Stimulated activated CD4-positive, alpha-beta T cell treated with anti-CD3 and anti-CD28 coated beads, Interleukin-4, amount 100 ng/mL, for 24 hours (primary cell): ENCODE measurements at places on chromosomes 2 and 18.

DNA sequence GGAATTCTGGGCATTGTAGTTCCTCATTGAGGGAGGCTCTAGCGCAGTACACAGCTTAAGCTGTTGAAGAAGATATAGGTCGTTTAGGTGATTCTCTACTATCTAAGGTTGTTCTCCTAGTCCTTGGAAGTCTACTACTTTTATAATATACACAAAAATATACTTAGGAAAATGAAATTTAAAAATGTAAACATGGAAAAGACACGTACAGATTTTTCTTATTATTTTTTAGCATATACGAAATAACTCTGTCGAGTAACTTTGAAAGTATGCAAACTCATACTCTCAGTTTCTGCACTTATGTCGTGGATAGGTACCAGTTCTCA lies 272 bp upstream of the FASTKD1 start:
- no peak for DNase-seq

DNA sequence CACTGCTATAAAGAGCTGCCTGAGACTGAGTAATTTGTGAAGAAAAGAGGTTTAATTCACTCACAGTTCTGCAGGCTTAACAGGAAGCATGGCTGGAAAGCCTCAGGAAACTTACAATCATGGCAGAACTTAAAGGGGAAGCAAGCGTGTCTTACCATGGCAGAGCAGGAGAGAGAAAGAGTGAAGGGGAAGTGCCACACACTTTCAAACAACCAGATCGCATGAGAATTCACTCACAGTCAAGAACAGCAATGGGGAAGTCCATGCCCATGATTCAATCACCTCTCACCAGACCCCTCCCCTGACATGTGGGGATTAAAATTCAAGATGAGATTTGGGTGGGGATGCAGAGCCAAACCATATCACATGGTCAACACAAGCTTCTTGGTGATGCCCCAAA lies 34.7 kb upstream of the CDK5R2 start:
- DNase-seq, result no peak

DNA sequence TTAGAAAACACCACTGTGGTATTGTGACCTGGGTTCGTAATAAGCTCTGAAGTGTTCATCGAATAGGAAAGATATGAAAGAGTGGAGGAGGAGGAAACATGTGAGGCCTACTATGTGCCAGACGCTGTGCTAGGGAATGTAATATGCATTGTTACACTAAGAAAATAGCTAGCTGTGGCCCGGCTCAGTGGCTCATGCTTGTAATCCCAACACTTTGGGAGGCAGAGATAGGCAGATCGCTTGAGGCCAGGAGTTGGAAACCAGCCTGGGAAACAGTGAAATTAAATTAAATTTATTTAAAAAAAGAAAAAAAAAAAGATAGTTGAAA lies 49.2 kb upstream of the ZNF397 start:
- no peak for DNase-seq

DNA sequence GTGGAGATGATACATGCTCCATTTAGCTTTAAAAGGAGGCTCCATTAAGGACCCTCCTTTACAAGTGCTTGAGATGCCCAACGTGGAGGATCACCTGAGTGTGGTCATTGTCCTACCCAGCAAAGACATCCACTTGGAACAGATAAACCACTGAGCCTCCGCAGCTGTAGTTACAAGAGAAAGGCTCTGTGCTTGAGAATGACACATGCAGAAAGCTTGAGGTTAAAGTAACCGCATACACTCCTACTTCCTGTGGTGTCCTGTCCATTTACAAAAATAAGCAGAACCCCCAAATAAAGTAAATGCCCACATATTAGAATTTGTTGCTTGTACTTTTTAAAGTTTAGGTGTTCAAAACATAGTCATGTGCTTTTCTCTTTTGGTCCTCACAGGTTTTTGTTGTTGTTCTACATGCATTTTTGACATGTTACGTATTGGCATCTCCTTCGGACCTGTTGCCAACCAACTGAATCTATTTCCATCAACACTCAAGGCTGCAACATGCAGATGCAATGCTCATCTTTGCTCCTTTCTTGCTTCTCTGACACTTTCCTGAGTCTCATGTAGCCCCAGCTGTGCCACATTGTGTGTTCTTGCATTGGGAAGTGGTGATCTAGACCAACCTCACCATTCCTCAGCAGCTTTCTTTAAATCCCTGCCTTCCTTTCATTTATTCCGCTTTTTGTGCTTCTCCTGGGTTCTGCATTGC lies 56.0 kb downstream of the SERPINB7 start:
- DNase-seq, result no peak

DNA sequence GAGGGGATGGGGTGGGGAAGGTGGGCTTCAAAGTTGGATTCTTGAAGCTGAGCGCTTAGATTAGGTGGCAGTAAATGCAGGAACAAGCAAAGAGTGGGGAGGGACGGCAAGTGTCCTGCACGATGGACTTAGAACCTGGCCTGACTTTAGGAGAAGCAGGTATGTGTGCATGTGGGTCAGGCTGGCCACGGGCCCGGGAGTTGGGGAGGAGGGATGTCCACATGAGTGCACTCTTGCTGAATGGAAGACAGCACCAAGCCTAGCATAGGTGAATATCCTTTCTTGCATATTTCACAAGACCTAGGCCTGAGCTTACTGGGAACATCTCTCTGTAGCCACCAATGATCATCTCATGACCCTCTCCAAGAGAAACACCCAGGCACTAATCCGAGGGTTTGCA lies 96.1 kb downstream of the DDX1 start:
- no peak for DNase-seq

- no peak for DNase-seq
Measured at GRCh38 chr2:33488715-33489540, 12.5 kb downstream of the RASGRP3 start.

- DNase-seq, result no peak
Measured at GRCh38 chr2:185145316-185146121, 547.2 kb downstream of the ZNF804A start.

GRCh38 chr2:60294901-60295635 lies 258.4 kb downstream of the BCL11A start:
- no peak for DNase-seq

GRCh38 chr2:96197546-96198255 lies 10.9 kb downstream of the STARD7 start:
- DNase-seq, result no peak

GRCh38 chr18:13551841-13552733 lies 174.3 kb downstream of the FAM210A start:
- no peak for DNase-seq

DNA sequence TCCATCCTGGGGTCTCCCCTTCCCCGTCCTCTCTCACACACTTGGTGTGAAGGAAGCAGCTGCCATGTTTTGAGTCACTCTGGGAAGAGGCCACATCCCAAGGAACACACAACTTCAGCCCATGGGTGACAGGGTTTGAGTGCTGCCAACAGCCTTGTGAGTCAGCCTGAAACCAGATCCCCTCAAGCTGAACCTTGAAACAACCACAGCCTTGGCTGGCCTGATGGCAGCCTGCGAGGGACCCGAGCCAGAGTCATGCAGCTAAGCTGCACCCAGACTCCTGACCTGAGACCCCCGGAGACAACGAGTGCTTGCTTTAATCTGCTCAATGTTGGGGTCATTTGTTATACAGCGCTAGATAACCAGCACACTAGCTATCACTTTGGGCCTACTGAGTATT lies 19.3 kb upstream of the MC2R start:
- DNase-seq, result no peak

DNA sequence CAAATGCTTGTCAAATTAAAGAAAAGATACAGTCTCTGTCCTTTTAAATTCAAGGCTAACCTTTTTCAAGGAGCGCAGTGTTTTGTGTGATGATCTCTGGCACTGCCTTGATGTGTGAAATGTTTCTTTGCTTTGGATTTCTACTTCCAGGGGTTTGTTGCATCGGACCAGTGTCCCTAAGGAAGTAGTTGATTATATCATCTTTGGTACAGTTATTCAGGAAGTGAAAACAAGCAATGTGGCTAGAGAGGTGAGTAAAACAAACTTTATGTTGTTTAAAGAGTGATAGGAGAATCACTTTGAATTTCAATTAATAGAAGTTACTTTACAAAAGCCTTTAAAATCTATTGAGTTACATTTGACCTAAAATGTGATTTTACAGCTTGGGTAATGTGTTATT lies 28.8 kb downstream of the HADHB start:
- DNase-seq, result no peak

- no peak for DNase-seq
Measured at GRCh38 chr18:28766027-28766426, 589.1 kb upstream of the CDH2 start.

DNA sequence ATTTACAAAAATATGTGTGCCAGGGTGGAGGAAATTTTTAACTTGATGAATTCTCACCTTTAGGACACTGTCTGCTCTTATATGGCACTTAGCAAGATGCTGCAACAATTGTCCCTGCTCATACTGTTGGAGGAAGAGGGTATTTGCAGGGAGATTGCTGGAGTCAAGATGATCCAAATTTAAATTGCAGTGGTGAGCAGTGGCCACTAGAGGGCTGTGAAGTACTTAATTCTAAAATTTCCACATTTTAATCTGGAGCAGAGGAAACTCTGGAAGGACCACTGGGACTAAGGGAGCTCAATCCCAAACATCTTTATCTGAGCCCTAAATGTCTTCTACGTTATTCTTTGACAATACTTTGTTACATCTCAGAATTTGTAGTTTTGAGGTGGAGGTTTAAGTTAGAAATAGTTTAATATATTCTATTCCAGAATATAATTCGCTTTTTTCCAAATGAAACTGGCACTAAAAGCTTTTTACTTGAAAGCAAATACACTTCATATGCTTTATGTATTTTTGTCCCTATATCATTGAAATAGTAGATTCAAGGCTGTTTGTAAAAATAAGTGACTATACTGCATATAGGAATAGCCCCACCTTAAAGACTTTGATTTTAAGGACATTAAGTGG lies 33.0 kb upstream of the PTH2R start:
- DNase-seq, result peak; percentile 21
